ENCODE measurements at places on chromosomes 11 and 22.

- no peak for DNase-seq
These were observed 537.0 kb downstream of the BRD1 start for GRCh38 chr22:49290711-49291110.

GRCh38 chr22:36104988-36105387 is 55.6 kb downstream of the APOL3 start:
- no peak for DNase-seq

- DNase-seq, result peak; percentile 87
These were observed 9.6 kb upstream of the WNT11 start for GRCh38 chr11:76215941-76216340.

- DNase-seq, result no peak
These were observed 870 bp upstream of the FREY1 start for GRCh38 chr11:45907911-45908370.

DNA sequence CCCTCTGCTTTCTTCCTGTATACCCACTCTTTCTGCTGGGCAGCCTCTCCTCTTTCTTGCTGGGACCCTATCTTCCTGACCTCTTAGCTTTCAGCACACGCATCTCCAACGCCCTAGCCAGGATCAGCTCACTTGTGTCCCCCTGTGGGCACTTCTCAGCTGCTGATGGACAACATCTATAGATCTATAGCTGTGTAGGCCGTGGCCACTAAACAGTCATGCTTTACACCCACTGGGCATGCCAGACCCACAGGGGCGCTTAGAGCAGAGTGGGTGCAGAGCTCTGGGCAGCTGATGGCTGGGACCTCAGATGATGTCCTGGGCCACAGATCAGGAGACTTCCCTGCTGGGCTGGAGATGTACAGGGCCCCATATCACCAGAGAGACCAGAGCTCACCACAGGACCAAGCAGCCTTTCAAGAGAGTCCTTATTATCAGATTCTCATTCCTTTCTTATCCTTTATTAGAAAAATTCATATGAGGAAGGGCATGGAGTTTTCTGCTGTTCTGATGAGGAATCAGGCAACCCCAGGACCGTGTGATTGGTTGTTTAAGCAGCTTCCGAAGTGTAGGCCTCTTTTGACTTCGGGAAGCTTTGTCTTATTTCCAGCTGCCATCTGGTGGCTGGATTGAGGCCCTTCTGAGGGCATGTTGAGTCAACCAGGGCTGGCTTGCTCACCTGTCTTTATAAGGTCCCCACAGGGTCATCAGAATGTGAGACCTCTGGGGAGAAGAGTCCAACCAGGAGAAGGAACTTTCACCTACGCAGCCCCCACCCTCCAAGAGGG is 60.5 kb downstream of the OSBP2 start:
- DNase-seq, result peak; percentile 95

GRCh38 chr11:106249617-106250239 is 172.3 kb downstream of the AASDHPPT start:
- DNase-seq, result no peak

GRCh38 chr11:8333811-8334401 is 70.2 kb upstream of the LMO1 start:
- no peak for DNase-seq

DNA sequence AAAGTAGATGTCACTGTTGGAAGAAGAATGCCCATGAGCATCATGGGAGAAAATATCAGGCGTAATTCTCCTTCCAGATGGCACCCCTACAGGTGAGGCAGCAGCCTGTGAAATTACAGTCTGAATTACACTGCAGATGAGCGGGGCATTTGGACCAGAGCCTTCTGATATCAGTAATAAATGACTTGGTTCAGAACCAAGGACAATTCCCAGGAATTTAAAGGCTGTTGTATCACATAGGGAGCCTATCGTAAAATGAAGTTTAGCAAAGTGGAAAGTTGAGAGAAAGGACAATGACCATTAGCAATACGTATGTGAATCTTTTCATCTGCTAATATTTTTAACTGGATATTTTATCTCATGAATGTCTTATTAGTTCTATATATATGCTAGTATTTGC is 61.3 kb downstream of the PRMT3 start:
- no peak for DNase-seq

- DNase-seq, result no peak
These were observed 139.7 kb downstream of the CNTN5 start for GRCh38 chr11:99160447-99160846.

DNA sequence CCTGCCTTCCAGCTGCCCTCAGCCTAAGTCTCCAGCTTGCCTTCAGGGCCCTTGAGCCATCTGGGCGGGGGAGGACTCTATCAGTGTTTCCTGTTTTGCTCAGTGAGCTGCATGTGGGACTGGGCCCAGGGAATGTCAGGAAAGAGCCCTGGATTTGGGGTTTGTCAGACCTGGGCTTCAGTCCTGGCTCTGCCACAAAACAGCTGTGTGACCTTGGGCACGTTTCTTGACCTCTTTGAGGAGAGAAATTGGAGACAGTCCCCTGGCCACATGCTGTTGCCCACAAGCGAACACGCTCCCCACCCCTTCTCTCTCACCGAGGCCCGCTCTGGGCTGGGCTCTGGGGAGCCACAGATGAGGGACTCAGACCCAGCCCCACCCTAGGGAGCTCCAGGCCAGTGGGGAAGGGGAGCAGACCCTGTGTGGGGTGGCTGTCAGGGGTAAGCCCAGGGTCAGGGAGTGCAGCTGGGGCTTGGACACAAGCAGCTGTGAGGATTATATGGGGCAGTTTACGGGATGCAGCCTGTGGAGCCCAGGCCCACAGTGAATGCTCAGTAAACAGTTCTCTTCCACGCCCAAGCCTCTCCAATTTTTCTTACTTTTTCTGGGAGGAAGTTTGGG is 12.3 kb downstream of the MYO7A start:
- peak; percentile 38 for DNase-seq

GRCh38 chr22:30315962-30316576 is 10.7 kb downstream of the TBC1D10A start:
- DNase-seq, result no peak

DNA sequence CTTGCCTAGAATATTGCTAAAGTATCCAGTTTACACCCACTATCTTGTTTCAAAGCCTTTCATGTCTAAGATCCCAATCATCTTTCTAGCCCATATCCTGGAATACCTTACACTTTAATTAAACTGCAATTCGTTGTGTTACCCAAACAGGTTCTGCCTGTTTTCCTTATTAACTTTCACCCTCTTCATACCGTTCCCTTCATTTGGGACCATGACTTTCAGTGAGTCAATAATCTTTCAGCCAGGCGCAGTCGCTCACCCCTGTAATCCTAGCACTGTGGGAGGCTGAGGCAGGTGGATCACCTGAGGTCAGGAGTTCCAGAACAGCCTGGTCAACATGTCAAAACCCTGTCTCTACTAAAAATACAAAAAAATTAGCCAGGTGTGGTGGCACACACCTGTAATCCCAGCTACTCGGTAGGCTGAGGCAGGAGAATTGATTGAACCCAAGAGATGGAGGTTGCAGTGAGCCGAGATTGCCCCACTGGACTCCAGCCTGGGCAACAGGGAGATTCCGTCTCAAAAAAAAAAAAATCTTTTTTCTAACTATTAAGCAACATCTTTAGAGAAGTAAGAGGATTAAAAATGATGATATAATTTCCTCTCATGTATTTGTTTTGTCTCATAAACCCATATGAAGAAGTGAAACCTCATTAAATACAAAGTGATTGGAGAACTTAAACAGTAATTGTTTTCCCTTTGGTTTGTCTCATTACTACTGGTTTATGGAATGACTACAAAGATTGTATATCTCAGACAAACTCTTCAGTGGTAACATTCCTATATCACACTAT is 20.7 kb downstream of the DMC1 start:
- DNase-seq, result no peak

DNA sequence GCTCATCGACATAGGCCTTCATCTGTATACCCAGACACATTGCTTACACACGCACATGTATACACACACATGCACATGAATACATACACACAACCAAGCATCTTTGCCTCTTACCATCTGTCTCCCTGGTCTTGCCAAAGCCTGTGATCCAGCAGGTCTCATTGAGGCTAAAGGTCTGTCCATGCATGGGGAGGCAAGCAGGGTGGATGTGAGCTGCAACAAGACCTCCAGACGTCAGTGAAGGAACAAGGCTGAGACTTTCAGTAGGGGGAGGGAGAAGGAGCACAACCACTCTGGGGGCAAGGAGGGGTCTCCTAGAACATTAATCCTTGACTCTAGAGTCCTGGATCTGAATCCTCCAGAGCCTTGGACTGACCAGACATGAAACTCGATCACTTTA is 23.7 kb downstream of the TMPRSS13 start:
- DNase-seq, result no peak

DNA sequence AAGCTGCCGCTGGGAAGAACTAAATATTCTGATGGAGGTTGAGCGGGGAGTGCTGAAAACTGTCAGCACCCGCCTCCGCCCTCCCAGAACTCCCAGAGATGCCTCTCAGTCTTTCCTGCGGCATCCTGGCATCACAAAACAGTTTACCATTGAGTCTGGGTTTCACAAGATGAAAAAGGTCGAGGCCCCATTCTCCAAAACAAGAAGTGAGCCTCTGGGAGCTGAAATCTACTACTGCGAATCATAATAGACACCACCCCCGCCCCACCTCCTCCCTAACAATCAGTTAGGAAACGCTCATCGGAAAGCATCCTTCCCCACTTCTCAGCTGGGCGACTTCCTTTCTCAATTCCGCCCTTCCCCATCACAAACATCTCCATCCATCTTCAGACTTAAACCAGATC is 1.0 kb downstream of the SUN2 start:
- DNase-seq, result peak; percentile 63

- DNase-seq, result peak; percentile 83
These were observed 1.2 kb downstream of the CSRP3 start for GRCh38 chr11:19200410-19201201.

GRCh38 chr11:34655335-34656008 is 34.6 kb downstream of the EHF start:
- peak; percentile 39 for DNase-seq

DNA sequence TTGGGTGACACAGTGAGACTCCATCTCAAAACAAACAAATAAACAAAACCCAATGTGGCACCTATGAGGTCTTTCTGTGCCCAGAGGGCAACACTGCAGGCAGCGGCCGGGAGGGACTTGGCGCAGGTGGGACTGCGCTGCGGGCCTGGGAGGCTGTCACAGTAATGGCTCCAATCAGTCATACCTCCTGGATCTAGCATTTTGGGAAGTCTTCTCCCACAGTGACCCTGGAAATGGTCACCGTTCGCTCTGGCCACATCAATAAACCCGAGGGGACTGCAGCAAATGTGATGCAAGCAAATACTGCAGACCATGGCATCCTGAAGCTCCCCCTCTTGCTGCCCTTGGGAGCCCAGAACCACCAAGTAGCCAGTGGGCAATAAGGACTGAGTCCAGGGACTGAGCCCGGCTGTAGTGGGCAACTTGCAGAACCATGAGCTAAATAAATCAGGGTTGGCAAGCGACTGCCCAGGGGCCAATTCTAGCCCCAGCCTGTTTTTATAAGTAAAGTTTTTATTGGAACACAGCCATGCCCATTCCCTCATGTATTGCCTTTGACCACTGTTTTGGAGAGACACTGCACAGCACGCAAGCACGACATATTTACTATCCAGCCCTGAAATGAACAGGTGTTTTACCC is 15.4 kb downstream of the SHANK2 start:
- no peak for DNase-seq

DNA sequence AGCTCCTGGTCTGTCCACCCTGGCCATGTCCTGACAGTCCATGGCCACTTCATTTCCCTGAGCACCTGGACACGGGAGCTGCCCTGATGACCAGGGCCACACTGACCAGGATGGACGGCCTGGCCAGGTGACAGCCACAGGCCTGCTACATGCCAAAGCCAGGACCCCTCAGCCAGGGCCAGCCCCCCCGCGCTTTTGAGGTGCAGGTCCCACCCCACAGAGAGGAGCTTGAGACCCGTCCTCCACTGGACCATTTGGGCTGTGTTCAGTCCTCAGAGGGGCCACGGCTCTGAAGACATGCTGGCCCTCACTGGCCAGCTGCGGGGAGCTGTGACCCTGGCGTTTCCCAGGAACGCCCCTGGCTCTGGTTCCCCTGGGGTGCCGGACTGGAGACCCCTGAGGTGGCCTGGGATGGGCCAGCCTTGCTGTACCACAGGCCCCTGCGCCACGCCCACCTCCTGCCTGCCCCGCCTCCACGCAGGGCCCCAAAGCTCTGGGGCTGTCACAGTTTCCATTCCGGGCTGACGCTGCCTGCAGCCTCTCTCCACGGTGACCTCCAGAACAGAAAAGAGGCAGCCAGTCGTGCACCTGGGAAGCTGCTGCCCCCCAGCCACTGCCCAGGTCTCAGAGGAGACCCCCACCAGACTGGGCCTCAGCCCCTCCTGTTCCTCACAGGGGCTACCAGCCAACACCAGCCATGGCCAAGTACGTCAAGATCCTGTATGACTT is 18.2 kb downstream of the EPS8L2 start:
- DNase-seq, result no peak

GRCh38 chr11:26070714-26071380 is 261.1 kb upstream of the ANO3 start:
- no peak for DNase-seq

GRCh38 chr11:129417458-129417857 is 41.8 kb downstream of the BARX2 start:
- no peak for DNase-seq

- DNase-seq, result no peak
These were observed 24.7 kb downstream of the TPCN2 start for GRCh38 chr11:69073469-69073868.

GRCh38 chr11:72239313-72239848 is 4.6 kb downstream of the PHOX2A start:
- peak; percentile 75 for DNase-seq

- no peak for DNase-seq
These were observed 111.7 kb downstream of the ADAMTS15 start for GRCh38 chr11:130560000-130560780.

DNA sequence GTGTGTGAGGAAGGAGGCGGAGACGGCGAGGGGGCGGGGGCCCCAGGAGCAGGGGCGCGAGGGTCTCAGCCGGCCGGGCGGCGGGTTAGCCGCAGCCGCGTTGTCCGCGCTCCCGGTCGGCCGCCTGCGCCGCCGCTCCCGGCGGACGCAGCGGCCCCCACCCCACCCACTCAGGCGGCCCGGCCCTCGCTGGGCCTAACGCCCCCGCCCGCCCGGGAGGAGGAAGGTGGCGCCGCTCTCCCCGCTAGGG is at the start of gene FCHSD2:
Gene FCHSD2, minus strand, starts transcription at position 191 of the 250 bp plus-strand sequence. CDS start 441 bp downstream, outside the sequence.
- no peak for DNase-seq

DNA sequence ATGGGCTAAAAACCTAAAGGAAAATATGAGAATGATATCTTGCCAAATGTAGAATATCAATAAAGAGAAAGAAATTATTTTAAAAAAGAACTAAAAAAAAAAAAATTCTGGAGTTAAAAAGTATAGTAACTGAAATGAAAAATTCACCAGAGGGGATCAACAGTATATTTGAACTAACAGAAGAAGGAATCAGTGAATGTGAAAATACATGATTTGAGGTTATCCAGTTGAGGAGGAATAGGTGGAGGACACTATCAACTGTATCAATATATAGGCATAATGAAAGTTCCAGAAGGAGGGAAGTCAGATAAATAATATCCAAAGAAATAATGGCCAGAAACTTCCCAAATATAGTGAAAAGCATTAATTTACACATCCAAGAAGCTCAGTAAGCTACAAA is 16.1 kb upstream of the HORMAD2 start:
- DNase-seq, result no peak

- DNase-seq, result no peak
These were observed 10.6 kb downstream of the JHY start for GRCh38 chr11:122893131-122893530.

GRCh38 chr11:14543260-14543659 is 23.1 kb upstream of the PSMA1 start:
- no peak for DNase-seq

Measured in AG08395 (cell line).